MM.1S (cell line): ENCODE measurements at places on chromosomes 12 and 14.

- DNase-seq, result no peak
These were observed 27.0 kb downstream of the PDE6H start for GRCh38 chr12:14999695-15000365.

DNA sequence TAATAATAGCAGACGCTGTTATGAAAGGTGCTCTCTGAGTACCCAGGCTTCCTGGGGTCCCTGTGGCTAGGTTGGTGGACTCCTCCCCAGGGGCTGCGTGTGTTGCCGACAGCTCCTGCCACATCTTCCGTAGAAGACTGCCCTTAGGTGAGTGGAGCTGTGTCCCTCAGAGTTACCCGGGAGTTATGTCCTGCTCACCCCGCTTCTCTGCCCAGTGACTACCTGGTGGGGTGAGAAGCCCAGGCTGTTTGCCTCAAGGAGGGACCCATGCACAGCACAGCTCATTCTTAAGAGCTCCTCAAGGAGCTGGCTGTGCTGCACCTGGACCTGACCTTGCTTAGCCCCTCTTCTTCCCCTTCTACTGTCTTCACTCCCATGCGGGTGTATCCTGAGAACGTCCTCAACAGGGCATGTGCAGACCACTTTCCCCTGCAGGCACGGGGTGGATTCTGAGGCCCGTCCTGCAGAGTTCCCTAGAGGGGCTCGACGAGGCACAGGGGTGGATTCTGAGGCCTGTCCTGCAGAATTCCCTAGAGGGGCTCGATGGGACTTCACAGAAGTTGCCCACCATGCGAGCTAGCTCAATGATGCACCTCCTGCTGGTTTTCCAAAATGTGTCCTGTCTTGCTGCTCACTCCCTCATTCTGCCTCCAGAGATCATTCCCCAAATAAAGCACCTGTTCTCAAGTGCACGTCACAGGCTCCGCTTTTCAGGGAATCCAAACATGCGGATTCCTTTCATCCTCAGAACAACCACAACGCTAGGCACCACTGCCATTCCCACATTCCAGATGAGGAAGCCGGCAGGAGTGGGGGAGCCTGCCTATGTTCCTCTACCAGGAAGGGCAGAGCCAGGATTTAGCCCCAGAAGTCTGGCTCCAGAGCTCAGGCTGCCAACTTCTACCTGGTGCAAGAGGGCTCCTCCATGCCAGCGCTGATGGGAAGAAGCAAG lies 231.9 kb downstream of the GLT1D1 start:
- no peak for DNase-seq

- DNase-seq, result peak; percentile 71
These were observed 17.7 kb downstream of the STXBP6 start for GRCh38 chr14:25032092-25032784.

DNA sequence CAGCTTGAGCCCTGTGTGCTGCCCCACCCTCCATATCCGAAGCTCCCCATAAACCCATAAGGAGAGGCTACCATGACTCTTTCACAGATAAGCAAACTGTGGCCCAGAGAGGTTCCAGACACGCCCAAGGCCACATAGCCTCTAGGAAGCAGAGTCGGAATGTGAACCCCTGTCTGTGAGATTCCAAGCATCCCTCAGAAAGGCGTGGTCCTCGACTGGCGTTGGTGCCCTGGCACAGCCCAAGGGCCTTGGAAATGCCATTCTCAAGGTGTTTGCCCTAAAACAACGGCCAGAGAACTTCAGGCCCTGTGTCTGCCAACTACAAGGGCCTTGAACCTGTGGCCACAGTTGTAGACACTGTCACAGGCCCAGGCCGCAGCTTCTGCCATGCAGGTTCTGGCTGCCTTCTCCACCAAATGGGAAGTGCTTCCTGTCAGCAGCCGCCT lies 8.5 kb upstream of the DIO3 start:
- DNase-seq, result no peak

DNA sequence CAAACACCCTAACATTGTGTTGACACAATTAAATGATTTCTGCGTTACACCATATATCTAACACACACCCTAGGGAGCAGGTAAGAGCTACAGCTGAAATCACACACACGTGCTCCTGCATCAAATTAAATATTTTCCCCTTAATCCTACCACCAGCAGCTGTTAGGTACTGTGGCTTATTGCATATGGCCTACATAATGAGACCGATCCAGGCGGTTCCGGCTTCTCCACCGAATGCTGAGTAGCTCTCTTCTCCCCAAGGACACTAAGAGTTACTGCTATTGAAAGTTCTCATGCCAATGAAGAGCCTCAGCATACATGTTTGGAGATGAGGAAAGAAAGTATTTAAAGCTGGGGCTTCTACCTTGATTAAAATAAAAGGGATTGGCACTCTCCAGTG lies 472.2 kb upstream of the STXBP6 start:
- no peak for DNase-seq

GRCh38 chr12:77082021-77082420 lies 16.7 kb upstream of the E2F7 start:
- no peak for DNase-seq

- DNase-seq, result no peak
These were observed 27.6 kb downstream of the BCL11B start for GRCh38 chr14:99244367-99244901.

DNA sequence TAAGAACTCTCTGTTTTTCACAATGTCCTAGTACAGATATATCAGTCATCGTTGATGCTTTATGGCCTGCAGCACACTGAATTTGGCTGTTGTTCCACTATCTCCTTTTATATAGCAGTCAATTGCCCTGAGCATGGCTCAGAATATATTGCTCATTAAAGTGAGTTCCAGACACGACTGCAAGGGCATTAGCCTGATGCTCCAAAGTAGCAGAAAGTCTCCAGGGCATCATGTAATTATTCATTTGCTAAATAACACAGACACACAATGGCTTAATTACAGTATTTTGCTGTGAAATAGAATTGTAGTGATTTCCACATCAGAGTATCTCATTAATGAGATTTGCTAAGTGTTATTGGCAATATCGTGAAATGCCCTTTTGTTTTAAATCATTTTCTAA lies 1167.5 kb downstream of the AACS start:
- no peak for DNase-seq

- DNase-seq, result no peak
These were observed 23.1 kb downstream of the ABCB9 start for GRCh38 chr12:122943196-122943595.

DNA sequence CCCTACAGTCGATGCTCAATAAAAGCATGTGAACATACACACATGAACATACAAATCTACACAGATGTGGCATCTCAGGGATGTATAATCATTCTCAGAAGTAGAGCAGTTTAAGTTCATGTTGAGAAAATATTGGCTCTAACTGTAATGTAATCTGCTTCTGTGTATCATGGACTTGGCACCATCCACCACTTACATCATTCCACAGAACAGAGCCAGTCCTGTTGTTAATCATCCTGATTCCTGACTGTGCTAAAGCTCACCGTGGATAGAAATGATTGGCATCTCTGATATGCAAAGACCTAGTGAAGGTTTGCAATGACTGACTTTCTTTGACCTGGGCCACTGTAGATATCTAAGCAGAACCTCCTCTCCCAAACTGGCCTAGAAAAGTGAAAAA lies 1141.3 kb downstream of the BCL11B start:
- DNase-seq, result no peak
